ENCODE measurements at places on chromosomes 2 and 18.

DNA sequence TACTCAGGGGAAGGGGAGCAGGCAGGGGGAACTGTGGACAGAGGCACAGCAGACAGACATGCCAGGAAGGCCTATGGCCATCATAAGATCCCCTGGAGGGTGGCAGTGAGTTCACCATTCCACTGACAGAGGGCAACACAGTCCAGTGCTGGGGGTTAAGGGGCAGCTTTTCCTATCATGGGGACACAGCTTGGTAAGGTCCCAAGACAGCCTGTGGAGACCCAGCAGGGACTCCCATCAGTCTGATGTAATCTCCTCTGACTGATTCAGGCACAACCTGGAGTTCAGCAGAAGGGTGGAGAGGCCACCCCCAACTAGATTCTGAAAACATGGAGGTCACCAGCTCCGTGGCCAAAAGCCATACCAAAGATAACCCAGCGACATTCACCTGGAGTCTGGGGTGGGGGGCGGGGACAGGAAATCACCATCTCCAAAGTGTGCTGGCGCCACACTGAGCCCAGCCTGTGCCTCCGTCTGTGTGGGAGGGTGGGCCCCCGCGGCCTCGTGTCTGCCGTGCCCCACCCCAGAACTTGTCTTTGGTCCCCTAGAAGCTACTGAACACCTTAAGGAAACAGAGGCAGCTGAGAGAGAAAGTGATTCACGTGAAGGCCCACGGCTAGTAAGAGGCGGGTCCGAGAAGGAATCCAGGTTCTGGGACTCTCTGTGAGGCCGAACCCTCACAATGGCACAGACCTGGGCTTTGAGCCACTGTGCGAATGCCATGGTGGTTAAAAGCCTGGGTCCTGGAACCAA, 28.6 kb downstream of the DNMT3A start:
- no peak for DNase-seq

DNA sequence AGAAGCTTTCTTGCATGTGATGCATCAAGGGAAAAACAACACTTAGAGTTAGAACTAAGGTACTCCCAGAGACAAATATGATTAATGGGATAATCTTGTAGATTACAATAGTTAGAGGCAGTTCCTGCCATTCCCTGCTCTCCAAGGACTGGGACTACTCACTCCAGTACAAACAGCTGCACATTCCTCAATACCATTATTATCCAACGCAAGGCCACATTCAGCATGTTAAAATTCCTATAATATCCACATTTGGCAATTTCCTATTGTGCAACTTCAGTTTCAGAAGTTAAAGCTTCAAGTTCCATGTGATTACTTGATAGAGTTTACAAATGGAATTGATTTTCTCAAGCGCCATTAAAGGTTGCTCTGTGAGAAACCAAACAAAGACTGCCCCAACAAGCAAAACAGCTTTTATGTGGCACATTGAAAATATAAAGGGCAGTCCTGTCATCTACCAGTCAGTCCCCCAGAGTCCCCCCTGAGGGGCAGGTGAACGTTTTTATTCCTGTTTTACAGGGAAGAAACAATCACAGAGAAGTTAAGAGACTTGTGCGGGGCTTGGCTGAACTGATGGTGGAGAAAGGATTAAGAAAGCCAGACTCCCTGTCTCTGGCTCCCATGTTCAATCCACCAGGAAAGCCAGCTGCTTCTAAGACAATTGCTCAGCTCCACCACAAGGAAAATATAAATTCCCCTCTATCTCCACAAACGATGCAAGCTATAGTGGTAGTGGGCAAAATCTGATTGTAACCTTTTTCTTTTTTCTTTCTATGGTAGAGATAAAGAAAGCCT, 72.6 kb downstream of the TXNL1 start:
- DNase-seq, result no peak

DNA sequence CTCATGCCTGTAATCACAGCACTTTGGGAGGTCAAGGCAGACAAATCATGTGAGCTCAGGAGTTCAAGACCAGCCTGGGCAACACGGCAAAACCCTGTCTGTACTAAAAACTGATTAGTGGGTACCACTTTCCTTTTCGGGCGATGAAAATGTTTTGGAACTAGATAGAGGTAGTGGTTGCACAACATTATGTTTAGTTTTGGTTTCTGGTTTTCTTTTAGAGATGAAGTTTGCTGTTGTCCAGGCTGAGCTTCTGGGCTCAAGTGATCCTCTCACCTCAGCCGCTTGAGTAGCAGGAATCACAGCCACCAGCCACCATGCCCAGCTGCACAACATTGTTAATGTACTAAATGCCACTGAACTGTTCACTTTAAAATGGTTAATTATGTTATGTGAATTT, 27.6 kb downstream of the AAK1 start:
- no peak for DNase-seq

DNA sequence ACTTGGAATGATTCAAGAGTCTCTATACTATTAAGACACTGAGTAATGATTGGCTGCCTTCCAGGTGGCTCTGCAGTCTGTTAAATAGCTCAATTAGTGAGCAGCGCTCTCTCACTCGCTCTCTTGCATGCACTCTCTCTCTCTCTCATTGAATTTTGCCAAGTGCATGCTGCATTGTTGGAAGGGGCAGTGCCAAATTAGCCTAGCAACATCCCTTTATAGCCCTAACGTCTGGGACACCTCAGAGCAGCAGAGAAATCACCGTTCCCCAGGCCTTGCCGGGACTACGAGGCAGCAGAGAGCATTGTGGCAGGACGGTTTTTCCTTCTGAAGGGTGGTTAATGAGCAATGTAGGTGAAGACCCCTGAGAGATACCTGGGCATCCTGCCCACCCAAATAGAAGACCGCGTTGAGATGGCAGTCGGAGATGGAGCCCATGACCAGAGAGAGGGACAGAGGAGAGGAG, 447.6 kb upstream of the POU3F3 start:
- no peak for DNase-seq

DNA sequence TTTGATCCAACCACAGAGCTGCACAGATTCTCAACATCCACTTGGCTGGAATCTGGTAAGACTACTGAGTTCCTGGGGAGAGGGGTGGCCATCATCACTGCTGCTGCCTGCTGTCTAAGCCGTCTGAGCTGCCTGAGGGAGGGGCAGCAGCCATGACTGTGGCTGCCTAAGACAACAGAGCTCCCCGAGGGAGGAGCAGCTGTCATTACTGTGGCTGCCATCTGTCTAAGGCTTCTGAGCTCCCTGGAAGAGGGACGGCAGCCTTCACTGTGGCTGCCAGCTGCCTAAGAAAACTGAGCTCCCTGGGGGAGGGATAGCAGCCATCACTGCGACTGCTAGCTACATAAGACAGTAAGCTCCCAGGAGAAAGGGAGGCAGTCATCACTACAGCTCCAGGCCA, 584.4 kb downstream of the NR4A2 start:
- DNase-seq, result no peak

DNA sequence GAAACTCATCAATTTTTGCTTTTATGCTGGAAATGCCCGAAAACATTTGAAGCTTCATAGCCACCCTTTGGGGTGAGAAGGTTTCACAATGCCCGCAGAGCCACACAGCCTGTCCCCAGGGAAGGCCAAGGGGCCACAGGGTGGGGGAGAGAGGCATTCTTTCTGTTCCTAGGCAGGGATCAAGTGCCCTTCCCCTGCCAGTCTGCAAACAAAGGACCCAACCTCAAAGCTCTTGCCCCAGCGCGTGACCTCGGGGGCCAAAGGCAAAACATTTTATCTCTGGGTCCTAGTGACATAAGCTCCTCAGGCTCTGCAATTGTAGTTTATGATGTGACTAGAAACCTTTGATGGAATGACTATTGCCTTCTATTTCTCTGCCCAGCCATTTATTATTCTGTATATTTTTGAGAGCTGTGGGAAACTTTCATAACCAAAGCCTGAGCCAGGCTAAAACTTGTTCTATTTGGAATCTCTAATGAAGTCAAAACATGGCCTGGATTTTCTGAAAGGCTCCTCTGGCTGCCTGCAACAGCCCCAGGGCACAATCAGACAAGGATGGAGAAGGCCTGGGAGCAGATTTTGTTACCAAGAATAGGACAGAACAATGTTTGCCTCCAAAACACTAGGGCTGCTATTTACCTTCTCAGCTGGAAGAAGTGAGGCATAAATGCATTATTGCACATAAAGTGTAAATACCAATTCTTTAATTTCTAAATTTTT, 137.2 kb upstream of the KCTD1 start:
- DNase-seq, result no peak

DNA sequence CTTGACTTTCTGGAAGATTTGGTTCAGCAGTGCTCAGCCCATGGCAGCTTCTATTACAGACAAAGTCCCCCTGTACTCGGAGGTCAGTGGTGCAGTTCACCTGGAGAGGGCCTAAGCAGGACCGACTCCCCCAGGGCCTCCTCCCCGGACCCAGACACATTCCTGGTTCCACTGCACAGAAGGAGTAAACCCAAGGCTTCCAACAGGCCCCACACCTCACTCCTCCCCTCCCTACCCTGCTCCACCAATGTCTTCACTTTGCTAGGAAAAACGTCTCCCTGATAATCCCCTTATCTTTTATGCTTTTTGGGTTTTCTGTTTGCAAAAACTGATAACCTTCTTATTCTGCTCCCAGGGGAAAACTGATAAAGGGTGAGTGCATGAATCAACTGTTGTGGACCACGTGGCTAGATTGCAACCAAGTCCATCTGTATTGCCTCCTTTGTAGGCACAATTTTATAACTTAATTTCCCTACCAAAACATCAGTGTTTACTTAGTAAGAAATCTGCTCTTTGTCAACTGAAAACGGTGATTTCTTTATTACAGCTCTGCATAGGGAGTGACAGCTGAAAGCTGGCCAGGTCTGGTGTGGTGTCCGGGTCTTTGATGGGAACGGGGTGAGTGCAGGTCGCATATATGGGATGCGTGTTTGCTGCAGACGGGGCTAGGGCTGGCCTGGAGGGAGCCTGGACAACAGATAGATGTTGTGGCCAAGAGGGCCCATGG, 202.5 kb downstream of the GLI2 start:
- DNase-seq, result no peak

DNA sequence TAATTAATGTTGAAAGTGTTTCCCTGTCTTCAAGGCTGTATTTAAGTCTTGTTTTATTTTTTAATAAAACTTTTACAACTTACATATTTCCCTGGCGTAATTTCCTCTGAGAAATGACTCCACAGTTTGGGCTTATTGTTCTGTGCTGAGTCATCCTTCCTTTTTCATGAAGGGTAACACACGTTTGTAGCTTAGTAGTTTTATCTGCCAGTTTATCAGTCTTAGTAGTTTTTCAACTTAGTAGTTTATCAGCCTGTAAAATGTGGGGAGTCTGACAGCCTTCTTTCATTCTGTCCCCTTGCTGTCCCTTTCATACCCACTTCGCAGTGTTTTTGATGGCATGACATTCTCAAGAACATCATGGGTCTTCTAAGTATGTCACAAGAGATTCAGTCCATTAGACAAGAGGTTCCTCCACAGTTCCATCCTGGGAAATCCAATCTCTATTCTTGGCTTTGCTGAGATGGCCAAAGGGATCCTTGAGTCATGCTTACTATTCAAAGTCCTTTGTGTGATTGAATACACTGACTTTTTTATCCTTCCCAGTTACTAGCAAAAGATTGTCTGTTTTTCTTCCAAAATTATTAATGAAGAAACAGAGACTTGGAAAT, 60.0 kb upstream of the SGPP2 start:
- DNase-seq, result no peak

DNA sequence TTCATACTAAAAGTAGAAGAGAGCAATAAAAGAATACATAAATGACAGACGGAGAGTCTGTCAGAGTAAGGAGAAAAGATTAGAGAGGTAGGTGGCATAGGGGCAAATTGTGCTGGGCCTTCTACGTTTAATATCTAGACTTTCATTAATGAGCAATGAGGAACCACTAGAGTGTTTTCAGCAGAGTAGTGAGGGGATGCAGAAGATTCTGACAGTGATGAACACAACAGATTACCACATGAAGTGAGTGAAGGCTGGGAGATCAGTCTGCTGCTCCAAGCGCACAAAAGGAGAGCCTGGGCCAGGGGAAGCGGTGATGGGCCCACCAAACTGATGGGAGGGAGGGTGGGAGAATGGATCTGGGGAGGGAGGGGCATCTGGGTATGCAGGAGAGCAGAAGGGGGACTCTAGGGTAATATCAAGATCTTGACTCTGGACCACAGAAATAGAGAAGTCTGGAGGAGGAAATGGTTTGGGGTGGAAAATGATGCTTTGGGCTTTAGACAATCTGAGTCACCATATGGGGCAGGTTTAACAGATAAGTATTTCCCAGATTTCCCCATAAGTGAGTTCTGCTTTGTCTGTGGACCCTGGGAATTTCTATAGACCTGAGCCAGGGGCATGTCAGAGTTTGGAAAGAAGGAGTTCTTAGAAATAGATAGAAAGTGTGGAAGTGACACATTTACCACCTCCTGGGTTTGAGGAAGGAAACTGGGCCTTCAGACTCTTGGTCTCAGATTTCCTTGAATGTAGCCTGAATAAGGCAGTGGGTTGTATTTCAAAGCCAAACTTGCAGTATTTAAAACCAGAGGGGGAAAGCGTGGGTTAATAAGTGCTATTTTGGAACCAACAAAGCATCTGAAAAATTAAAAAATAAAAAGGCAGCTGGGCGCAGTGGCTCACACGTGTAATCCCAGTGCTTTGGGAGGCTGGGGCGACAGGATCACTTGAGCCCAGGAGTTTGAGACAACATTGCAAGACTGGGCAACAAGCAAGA, 15.0 kb upstream of the IL1A start:
- no peak for DNase-seq

GRCh38 chr2:121001641-121002040, 266.0 kb downstream of the GLI2 start:
- no peak for DNase-seq

- DNase-seq, result no peak
Measured at GRCh38 chr2:180033993-180034894, 27.1 kb upstream of the CWC22 start.

DNA sequence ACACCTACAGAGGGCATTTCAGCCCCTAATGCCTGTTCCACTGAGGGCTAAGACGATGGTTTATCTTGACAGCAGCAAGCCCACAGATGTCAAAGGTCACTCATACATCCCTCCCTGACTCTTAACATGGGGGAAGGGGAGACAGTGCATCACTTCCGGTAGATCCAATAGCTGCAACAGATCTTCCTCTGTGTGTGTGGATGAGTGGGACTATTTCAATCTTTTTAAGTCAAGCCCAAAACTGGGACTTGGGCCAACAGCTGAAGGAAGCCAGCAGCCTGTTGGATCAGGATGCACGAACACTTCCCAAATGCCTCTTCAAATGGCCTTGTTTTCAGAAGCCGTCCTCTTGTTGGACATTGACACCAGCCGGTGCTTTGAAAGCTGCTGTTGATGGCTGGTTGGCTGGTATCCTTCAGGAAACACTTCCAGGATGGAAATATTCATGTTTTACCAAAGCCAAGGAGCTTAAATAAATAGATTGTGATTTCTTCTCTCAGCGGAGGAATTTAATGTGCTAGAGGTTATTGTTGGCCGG, 59.2 kb downstream of the IL1R2 start:
- DNase-seq, result no peak
